ENCODE measurements at places on chromosomes 1 and 21. TPM values are rescaled to one million over a fixed set of nuclear protein-coding genes. Genes with fewer than 3 reads are reported as not detected.

AMIGO1 gene
- 18.4 TPM for total RNA-seq

DNA sequence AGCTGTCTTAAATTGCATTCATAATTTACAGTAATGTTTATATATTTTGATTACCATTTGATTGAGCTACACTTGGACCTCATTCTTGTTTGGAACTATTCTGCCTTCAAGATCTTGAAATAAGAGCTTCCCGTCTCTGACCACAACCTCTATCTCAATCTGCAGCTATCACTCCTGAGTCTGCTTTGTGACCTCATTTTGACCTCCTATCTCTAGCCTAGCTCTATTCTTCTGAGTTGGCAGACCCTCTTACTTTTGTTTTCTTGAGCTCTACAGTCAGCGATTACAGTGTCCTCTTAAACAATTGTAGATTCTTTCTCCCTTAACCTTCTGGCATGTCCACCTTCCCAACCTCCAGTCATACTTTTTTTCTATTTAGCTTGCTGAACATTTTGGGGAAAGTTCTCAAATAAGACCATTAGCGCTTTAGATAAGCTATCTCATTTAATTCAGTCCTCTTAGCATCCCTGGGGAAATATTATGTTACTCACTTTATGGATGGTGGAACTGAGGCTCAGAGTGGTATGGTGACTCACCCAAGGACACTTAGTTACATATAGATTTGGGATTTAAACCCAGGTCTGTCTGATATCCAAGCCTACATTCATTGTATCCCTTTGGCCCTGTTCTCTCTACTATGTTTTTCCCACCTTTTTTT, 19.1 kb downstream of the RPAP2 start:
- no peak for DNase-seq

GRCh38 chr1:113369699-113370098, 20.6 kb upstream of the MAGI3 start:
- DNase-seq, result no peak

GRCh38 chr1:186089940-186090339, 285.1 kb downstream of the TPR start:
- no peak for DNase-seq

- DNase-seq, result no peak
These were observed 501.0 kb downstream of the SETD4 start for GRCh38 chr21:35559128-35559828.

- no peak for DNase-seq
These were observed 172.2 kb downstream of the CHRM3 start for GRCh38 chr1:239558559-239558958.

GRCh38 chr21:41432562-41433460, 6.8 kb downstream of the MX1 start:
- DNase-seq, result no peak

DNA sequence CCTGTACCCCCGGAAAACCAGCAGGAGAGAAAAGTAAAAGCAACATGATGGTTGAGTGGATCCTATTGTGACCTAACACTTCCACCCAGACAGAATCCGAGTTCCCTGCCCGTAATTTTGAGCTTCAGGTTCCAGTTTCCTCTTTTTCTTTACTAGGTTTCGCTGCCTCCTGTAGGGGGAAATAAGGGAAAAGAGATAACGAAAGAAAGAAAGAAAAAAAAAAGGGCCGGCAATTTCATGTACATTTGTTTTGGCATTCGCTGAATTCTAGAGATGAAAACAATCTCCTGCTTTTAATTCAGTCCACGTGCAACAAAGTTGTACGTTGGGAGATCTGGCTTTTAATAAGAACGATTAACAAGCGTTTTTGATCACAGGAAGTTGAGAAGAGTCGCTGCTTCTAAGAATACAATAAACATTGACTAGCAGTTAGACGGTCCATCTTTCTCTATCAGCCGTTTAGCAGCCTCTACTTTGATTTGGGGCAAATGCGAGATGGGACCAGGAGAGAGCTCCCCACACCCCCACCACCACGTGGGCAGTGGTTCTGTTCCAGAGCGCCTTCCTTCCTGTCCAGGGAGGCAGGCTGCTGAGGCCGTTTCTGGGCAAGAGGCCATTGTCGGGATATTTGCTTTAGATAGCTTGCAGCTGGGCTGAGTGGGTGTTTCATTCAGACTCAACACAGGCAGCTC, 155.9 kb upstream of the RUNX1 start:
- DNase-seq, result peak; percentile 82

- DNase-seq, result no peak
These were observed 5.3 kb downstream of the RXFP4 start for GRCh38 chr1:155946633-155947219.

- DNase-seq, result no peak
These were observed 16.2 kb upstream of the RGS1 start for GRCh38 chr1:192559115-192560006.

- no peak for DNase-seq
These were observed 178.8 kb downstream of the NR5A2 start for GRCh38 chr1:200206340-200206739.

- no peak for DNase-seq
These were observed 103.2 kb upstream of the JUN start for GRCh38 chr1:58887059-58887458.

PLCH2 gene
- total RNA-seq, result 0.25 TPM

DNA sequence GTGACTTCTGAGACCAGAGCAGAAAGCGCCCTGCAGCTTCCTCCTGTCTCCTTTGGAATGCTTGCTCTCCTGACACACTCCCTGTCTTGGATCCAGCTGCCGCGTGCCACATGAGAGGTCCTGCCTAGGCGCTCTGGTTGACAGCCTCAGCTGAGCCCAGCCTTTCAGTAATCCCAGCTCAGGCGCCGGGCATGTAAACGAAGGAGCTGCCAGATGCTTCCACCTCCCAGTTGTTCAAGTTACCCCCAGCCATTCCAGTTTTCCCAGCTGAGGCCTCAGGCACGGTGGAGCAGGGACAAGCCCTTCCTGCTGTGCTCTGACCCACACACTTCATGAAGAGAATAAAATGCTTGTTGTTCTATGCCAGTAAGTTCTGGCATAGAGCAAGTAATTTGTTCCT, 14.3 kb upstream of the CD34 start:
- peak; percentile 72 for DNase-seq

OR2L13 gene
- not detected for total RNA-seq

CFHR3 gene
- not detected for total RNA-seq

DNA sequence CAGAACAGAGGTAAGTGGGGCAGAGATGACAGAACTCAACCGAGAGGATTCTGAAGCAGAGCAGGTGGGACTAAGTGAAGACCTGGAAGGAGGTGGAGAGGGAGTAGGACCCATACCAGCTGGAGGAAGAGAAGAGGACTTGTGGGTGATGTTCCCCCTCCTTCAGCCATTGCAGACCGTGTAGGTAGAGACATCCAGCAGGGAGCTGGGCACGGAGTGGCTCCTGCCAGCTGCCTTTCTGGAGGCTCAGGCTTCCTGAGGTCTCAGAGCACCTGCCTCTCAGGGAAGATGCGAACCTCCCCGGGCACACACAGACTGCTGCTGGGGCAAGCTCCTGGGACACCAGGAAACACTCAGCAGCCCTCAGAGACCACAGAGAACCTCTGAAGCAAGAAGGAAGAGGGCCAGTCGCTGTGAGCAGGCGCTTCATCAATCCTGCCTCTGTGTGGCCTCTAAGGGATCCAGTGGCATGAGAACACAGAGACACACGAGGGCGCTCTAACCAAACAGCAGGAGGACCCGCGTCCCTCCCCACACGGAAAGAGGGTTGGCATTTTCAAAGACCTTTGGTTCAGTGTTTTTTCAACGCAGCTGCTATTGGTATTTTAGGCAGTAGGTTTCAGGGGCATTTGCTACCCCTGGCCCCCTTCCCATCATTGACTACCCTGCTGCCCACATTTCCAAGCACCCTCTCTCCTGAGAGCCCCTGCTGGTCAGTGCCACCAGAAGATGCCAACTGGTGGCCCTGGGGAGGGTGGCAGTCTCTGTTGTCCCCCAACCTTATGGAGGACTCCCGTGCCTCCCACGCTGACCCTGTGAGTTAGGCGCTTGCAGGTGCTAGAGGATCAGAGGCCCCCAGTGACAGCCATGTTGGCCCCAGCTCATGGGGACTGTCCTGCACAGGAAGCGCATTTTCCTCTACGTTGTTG, 89.6 kb upstream of the EDN2 start:
- DNase-seq, result peak; percentile 81

DNA sequence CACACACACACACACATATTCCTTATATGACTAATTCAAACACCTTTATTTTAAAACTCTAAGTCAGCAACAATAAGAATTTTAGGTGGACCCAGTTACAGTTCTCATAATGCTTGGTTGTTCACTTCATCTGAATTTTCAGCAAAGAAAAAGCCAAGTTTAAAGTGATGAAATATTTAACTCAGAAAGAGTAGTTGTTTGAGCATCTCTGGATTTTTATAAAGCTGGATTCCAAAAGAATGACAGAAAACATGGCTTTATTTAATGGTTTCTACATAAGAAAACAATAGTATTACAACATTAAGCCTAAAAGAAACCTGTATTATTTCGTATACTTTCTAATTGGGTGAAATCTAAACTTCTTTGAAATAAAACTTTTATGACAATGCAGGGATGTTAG, 54.2 kb upstream of the ADAMTS5 start:
- DNase-seq, result no peak

DNA sequence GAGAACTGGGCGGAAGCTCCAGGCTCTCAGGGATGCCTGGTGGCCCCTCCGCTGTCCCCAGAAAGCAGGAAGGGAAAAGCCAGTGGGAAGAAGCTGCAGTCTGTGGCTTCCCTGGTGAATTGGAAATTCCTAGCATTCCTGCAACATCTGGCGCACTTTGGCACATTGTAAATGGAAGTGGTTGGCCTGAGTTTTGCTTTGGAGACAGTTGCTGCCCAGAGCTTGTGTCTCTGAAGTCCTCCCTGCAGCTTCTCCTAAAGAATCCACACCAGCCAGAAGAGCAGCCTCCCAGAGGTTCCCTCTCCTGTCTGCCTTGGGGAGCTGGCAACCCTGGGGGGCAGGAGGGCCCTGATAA, 48.2 kb downstream of the ARHGEF10L start:
- DNase-seq, result no peak

SLC25A34 gene
- total RNA-seq, result 52.8 TPM

- DNase-seq, result no peak
These were observed 62.6 kb downstream of the ARHGEF16 start for GRCh38 chr1:3516911-3517675.

GRCh38 chr1:66791621-66792610, 9.2 kb downstream of the INSL5 start:
- DNase-seq, result no peak

DNA sequence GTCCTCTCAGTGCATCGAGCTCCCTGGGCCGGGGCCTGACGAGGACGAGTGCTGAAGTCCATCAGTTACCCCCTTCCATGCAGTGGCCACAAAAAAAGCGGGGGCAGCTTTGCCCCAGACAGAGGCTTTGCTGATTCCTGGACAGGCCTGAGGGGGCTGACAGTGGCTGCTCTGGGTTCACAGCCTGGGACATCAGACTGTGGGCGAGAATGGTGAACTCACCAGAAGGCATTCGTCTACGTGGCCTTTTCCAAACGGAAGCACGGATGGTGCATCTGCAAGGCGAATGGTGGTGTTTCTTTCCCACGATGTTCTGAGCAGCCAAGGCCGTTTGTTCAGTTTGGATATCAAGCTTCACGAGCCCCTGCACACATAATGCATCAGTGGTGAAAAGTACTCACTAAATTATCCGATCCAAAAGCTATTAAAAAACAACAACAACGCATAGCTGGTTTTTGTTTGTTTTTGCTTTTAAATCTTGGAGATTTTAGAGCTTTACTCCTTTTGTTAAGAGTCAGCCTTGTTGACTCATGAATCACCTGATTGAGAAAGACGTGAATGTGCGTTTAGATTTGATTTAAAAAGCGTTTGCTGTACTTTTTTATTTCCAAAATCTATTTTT, 6.3 kb upstream of the ZBTB21 start:
- DNase-seq, result no peak

DNA sequence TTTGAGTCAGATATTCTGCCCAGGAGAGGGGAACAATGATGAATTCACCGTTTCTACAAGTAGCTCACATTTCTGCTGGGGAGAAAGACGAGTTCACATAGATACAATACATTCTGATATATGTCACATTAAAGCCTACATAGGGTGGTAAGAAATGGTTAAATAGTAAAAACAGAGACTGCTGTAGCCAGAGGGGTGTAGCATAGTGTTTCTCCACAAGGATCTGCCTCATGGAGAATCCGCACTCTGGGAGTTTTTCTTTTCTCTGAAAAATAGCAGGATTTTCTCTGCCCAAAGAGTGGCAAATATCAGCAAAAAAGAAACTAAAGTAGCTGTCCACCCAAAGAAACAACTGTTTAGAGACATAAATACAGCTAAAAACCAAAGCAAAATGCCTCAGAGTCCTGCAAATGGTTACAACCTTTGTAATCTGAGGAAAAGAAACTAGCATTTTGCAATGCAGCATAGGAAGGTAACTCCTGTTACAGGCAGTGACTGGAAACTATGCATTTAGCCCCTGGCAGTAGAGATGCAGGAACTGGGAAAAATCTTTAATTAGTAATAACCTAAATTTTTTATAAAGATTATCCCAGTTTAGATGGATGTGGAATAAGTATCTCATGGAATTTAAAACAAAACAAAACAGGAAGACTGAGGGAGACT, 1126.7 kb upstream of the ADGRL2 start:
- DNase-seq, result no peak

WNT9A gene
- total RNA-seq, result 2.5 TPM

CYYR1 gene
- 27.5 TPM for total RNA-seq

DNA sequence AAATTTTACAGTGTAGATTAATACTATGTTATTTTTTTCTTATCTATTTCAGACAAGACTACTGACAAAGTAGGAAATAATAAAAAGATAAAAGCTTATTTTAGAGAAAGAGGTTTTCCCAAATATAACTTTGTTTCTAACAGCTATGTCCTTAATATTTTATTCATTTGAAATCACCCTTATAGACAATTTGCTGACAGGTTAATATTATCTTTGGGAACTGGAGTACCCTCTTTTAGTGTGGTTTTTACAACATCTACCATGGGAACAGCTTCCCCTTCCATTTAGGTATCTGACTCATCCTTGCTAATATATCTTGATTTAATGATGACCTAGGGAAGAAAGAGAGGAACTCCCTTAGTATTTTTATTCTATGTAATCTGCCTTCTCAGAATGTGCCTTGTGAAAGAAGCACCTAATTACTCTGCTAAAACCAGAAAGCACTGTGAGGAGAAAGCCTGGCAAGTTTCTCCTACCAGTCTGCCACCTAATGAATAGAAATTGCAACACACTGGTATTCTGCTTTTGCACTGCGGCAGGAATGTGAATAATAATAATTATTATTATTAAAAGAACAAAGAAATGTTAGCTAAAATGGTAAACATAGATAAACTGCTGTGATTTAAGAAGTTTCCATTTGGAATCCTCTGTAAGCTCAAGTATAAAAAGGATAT, 192.8 kb downstream of the PDE4B start:
- no peak for DNase-seq

SPATA21 gene
- total RNA-seq, result not detected

CCDC30 gene
- total RNA-seq, result 1.2 TPM

- no peak for DNase-seq
These were observed 46.9 kb downstream of the PKN2 start for GRCh38 chr1:88730995-88731394.

DNA sequence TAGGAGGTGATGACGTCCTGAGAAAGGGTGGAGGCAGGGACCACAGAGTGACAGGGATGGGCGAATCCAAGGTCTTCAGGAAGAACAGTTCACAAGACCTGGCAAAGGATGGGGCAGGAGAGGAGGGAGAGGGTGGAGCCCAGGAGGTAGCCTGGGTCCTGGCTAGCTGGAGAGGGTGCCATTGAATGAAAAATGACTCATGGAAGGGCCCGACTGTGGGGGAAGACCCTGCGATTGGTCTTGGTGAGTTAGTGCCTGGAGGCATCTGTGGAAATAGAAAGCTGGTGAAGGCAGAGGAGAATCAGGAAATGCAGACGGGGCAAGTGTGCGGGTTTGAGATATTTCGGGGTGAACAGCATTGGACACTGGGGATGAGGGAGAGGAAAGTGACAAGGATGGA, 60.3 kb upstream of the SLC45A1 start:
- DNase-seq, result no peak

KRTAP19-3 gene
- total RNA-seq, result not detected
